ENCODE measurements at places on chromosomes 12 and 14.

- no peak for DNase-seq
Observed at GRCh38 chr14:48584031-48584430, 908.6 kb upstream of the MDGA2 start.

- no peak for DNase-seq
Observed at GRCh38 chr14:60102389-60102788, 10.7 kb downstream of the PCNX4 start.

DNA sequence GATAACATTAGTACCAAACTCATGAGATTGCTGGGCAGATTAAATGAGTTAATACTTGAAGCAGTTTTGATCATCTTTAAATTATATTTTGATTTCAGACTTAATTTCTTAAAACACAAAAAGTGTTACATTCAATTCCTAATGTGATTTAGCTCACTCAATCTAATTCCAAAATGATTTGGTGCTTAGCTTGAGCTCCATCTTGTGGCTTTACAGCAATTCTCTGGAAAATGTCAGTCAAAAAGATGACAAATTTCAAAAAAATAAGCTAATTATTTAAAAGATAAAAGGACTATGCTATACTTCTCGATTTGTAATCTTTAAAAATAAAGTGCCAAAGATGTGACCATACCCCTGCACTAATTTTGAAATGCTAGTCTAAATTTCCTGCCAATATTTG, 10.1 kb downstream of the LLPH start:
- DNase-seq, result no peak

DNA sequence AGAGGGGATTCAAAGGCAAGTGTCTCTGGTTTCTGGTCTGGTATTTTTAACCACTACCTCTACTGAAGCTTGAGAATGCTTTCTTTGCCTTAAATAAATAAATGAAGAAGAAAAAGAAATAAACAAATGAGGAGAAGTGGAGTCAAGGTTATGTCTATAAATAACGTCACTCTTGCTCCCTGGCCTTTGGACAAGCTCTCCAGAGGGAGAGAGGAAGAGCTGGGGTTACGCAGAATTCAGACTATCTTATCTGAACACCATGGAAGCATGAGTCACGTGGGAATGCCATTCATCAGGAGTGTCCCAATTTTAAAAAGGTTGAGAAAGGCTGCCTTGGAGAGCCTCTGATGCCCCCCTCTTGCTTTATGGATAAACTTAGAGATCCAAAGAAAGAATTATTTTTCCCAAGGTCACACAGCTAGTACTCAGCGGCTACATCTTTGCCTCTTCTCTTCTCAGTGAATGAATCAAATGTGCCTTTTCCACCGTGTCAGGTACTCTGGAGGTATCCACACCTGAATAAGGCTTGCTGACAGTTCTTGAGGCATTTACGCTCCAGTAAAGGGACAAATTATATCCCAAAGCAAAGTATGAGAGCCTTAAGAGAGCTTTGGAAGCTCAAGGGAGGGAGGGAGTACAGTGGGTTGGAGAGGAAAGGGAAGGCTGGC, 12.9 kb upstream of the MSI1 start:
- no peak for DNase-seq

GRCh38 chr12:42298887-42299286, 27.0 kb downstream of the ZCRB1 start:
- DNase-seq, result no peak

GRCh38 chr14:76926521-76927251, 100.5 kb downstream of the LRRC74A start:
- DNase-seq, result peak; percentile 21

GRCh38 chr12:88207921-88208620, 66.0 kb downstream of the TMTC3 start:
- no peak for DNase-seq

DNA sequence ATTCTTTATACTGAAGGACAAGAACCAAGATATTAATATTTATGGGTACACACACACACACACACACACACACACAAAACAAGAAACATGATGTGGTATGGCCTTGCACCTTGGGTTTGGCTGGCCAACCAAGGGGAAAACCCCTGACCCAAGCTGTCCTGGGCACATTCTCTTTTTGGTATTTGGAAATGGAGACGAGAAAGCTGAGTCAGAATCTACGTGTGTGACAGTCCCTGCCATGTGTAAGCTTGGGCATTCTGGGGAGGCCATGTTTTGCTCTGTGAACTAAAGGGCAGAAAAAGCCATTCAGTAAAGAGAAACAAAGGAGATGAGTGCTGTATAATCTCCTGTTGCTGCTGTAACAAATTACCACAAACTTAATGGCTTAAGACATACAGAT, 35.6 kb downstream of the PTGER2 start:
- DNase-seq, result no peak

DNA sequence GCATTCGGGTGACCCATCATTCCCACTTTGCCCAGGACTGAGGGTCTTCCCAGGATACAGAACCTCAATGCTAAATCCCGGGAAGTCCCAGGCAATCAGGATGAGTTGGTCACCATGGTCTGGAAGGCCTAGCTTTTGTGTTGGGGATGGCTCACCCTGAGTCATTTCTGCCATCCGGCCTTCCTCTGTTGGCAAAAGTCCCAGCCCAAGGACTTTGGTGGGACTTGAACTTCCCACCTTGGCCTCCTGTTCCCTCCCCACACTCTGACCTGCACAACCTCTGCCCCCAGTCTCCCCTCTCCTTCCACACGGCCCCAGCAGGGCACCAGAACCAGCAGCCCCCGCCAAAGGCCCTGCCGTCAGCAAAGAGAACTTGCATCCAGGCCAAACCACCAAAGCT, 24.6 kb upstream of the NCOR2 start:
- DNase-seq, result no peak

- no peak for DNase-seq
Observed at GRCh38 chr12:12051668-12052067, 19.1 kb upstream of the BCL2L14 start.

DNA sequence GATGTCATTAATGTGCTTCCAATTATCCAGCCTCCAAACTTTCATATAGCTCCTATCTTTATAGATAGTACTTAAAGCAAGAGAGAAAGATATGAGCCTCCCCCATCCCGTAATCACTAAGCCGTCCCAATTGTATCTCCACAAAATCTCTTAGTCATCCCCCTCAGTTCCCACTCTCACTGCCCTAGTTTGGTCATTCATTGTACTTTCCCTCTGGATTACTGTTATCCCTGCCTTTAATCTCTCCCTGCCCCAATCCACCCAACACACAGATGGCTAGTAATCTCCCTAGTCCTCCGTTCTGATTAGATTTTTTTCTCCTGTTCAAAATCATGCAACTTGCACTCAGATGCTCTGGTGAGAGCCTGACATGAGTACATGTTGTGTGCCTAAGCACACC, 5.4 kb upstream of the BCAT1 start:
- no peak for DNase-seq

- no peak for DNase-seq
Observed at GRCh38 chr12:32903318-32903717, 6.7 kb upstream of the PKP2 start.

GRCh38 chr12:112473056-112473455, 54.3 kb downstream of the PTPN11 start:
- DNase-seq, result no peak

- no peak for DNase-seq
Observed at GRCh38 chr14:66268802-66269334, 217.3 kb upstream of the CCDC196 start.

GRCh38 chr12:67797185-67797741, 148.7 kb downstream of the DYRK2 start:
- no peak for DNase-seq

DNA sequence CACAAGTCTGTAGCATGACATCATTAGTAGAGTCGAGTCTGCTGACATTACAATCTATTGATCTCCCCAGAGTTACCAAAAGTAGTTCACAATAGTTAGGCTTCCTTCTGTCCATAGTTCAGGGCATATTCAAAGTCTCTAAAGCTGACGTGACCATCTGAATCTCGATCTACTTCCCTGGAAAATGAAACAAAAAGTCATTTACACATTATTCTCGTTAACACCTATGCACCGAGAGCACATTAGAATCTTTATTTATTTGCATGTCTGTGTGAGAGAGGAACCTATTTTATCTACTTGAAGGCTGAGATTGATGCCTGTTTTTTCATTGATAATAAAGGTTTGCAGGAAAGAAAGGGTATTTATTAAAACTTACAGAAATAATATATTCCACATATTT, 157.4 kb downstream of the EFCAB11 start:
- DNase-seq, result no peak

GRCh38 chr14:39393289-39393688, 38.9 kb downstream of the FBXO33 start:
- no peak for DNase-seq

- no peak for DNase-seq
Observed at GRCh38 chr14:103949131-103949790, 6.9 kb upstream of the RD3L start.

- no peak for DNase-seq
Observed at GRCh38 chr14:102770147-102771123, 6.8 kb upstream of the TRAF3 start.

DNA sequence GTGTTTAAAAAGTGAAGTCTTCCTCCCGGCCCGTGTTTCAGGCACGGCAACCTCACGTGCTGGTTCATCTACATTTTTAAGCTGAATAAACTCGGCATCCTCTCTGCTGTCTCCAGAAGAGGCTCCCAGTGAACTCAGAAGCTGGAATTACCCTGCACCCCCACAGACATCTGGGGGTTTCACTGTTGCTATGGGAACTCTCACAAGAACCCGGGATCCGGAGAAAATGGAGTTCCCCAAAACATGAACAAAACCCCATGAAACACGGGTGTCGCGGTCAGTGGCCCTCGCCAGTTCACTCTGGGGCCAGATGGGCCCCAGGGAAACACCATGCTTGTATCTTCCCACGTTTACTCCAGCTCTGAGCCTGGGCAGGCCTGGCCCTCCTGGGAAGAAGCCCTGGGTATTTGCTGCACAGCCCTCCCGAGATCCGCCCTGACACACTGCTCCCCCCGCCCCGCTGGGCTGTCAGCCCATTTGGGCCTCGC, 143.7 kb downstream of the PIWIL1 start:
- no peak for DNase-seq

DNA sequence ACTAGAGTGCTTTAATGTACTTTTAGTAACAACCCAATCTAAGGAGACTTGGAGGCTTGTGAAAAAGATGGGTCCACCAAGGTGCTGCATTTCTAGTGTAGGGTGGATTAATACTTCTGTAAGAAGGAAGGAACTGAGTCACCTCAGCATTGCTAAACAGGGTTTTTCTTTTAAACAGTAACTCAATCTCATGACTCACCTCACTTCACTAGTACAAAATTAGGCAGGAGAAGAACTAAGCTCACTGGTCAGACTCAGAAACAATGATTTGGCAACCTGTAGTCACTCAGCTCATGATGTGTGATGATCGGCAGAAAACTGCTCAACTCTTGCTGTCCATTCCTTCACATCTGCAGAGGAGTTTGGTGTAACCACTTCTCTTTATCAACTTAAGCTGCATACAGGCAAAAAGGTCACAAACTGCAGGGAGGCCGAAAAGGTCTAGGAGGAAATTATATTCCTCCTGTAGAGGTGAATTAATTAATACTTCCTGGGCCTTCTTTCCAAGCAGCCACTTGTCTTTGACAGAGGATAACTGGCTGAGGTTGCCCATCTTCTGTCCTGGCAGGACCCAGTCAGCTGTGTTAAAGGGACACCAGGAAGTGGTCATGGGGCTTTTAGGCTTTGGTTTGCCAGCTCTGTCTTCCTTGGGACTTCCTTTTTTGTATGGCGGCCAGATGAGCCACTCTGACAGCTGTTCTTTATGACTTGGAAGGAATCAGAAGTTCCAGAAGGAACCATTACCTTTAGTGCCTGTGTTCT, 466.9 kb downstream of the FUT8 start:
- no peak for DNase-seq

GRCh38 chr12:28235985-28236384, 45.7 kb downstream of the CCDC91 start:
- DNase-seq, result no peak

- DNase-seq, result no peak
Observed at GRCh38 chr12:50914872-50915484, 37.4 kb upstream of the HIGD1C start.

DNA sequence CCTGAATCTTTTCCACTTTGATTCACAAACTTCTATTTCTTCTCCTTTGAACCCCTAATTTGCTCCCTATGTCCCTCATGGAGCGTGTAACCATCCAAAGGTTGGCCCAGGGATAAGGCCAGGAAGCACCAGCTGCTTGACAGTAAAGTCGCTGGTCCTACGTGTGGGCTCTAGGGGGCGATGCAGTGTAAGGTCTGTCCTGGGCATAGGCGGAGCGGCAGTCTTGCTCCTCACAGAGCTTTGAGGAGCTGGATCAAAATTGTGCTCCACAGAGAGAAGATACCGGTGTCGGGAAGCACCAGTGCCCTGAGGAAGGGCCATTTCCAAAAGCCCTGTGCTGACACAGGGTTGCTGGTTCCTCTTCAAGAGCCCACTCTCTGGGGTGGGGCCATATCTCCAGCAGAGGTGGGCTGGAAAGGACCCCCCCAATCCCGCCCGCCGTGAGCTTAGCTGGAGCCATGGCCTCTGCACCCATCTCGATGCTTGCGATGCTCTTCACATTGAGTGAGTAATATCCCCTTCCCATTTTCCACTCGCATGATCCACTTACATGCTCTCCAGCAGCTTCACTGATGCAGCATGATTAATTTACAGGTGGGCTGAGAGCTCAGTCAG, 49.9 kb upstream of the OR4E1 start:
- DNase-seq, result peak; percentile 2

DNA sequence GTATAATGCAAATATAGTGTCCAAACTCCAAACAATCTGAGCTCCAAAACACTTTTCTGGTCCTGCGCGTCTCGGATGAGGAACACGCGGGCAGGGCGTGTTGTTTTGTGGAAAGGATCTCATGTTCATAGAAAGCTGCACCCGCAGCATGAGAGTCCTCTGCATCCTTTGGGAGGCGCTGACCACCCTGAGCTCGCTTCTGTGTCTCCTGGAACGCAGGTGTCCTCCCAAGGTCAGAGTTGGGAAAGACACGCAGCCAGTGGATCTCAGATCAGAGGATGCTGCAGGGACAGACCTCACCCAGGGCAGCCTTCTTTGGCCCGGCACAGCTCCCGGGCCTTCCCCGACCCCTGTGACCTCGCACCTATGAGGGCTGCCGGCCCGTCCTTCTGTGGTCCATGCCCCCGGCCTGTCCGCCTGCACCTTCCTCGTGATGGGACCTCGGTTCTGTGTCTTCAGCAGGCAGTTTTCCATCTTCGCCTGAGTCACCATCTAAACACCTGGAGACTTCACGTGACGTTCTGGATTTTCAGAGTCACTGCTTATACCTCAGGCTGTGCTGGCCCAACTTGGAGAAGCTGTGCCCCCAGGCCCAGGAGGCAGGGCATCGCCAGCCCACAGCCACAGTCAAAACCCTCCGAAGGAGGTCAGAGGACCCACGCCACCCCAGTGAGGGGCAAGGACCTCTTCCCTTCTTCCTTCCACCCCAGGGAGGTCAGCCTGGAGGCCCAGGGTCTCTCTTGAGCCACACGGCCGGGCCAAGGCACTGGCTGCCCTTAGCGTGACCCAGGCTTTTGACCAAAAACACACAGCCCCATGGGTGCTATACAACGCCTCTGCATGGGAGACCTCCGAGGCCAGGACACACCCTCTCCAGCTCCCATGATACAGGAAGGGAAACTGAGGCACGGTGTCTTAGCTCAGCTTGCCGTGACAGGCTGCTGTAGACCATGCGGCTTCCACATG, 25.9 kb downstream of the MMP17 start:
- no peak for DNase-seq

- DNase-seq, result peak; percentile 28
Observed at GRCh38 chr14:102215576-102216250, 76.0 kb downstream of the WDR20 start.

Measured in NCI-H2081 (cell line).